ENCODE measurements at places on chromosomes 12 and 14. TPM values are rescaled to one million over a fixed set of nuclear protein-coding genes. Genes with fewer than 3 reads are reported as not detected.

The RBMS2 gene
- 11.8 TPM for total RNA-seq

DNA sequence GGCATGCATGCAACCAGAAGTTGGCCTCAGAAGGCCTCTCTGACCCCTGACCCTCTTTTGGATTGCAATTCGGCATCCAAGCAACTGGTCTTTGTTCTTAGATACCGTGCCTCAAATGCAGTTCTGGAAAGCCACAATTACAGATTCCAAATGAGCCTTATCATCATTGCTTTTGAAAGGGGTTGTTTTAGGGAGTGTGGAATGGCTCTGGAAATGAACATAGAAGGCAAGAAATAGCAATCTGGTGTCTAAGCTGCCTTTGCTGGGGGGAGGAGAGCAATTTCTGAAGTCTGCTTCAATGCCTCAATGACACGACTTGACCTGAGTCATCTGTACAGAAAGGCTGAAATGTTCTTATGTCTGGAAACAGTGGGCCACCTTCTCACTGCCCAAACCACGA, 250.1 kb downstream of the NUAK1 start:
- no peak for DNase-seq
- H3K27ac ChIP-seq: no peak overlapping the region
- H3K4me1 ChIP-seq: peaks cover 10% of the 10 kb centered on the region
- H3K27me3 ChIP-seq: no peaks in the 10 kb centered on the region
- H3K36me3 ChIP-seq: no peaks in the 10 kb centered on the region

The CDKL1 gene
- 2.0 TPM for total RNA-seq

The VRTN gene
- 128 TPM for total RNA-seq

- H3K27me3 ChIP-seq: no peaks in the 10 kb centered on the region
- no peak for DNase-seq
- no peak overlapping the region for H3K27ac ChIP-seq
These were observed 54.7 kb downstream of the DAAM1 start for GRCh38 chr14:59243174-59243573.

DNA sequence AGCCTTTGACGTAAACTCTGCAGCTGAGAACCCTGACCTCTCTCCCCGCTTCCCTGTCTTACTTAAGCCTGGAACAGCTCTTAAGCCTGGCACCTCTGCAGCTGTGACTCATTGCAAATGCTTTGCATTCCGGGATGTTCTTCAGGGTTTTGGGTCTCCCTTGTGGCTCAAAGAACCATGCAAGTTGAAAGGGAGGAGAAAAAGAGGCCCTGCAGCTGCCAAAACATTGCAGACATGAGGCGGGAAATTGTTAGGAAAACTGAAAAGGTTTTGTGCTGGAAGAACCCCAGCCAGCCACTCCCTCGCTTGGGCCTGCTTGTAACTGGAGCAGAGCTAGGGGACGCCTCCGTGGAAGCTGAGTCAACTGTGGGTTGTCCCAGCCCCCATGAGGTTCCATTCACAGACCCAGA, 60.2 kb upstream of the FERMT2 start:
- H3K36me3 ChIP-seq: peaks cover 5% of the 10 kb centered on the region
- peaks cover 26% of the 10 kb centered on the region for H3K4me1 ChIP-seq
- H3K4me3 ChIP-seq: no peak overlapping the region
- H3K27ac ChIP-seq: peak overlapping the region; percentile 24
- H3K27me3 ChIP-seq: no peaks in the 10 kb centered on the region
- peak; percentile 22 for DNase-seq

The A2M gene
- 3.4 TPM for total RNA-seq

The NKX2-1 gene
- not detected for total RNA-seq

The L3HYPDH gene
- 14.3 TPM for total RNA-seq

GRCh38 chr14:55381561-55381960, 30.1 kb downstream of the ATG14 start:
- peaks cover 31% of the 10 kb centered on the region for H3K36me3 ChIP-seq
- H3K4me3 ChIP-seq: no peak overlapping the region
- no peaks in the 10 kb centered on the region for H3K4me1 ChIP-seq
- H3K27ac ChIP-seq: no peak overlapping the region
- DNase-seq: no peak

DNA sequence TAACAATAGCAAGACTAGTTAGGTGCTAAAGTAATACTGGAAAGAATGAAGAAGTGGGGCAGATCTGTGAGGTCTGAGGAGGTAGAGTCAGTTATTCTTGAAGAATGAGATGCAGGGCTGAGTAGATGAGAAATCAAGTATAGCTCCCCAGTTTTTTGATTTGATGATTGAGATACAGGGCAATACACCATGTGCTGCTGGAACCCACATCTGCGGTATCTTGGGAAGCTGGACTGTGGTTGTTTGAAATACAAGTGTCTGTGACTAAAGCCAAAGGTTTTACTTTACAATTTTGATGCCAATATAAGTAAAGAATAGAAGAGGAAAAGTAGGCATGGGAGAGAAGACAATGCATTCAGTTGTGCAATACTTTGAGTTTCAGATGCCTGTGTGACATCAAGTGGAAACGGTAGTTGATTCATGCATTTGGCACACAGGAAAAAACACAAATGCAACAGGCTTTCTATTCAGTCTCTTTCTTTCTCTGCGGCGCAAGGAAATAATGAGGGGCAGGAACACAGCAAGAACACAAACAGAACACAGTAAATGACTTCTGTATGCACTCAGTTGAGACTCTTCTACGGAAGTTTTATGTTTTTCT, 190.2 kb upstream of the SLC38A2 start:
- H3K36me3 ChIP-seq: peaks cover 35% of the 10 kb centered on the region
- no peaks in the 10 kb centered on the region for H3K27me3 ChIP-seq
- peak overlapping the region; percentile 11 for H3K27ac ChIP-seq
- H3K4me3 ChIP-seq: no peak overlapping the region

- no peak for DNase-seq
- H3K27ac ChIP-seq: no peak overlapping the region
These were observed 57.9 kb upstream of the TMX1 start for GRCh38 chr14:51182131-51182565.

GRCh38 chr12:90441431-90441830, 513.5 kb downstream of the CCER1 start:
- H3K36me3 ChIP-seq: peaks cover 14% of the 10 kb centered on the region
- H3K27ac ChIP-seq: no peak overlapping the region
- no peak for DNase-seq
- no peaks in the 10 kb centered on the region for H3K4me1 ChIP-seq

The NANOG gene
- 330 TPM for total RNA-seq

The BCL2L14 gene
- 0.87 TPM for total RNA-seq

GRCh38 chr12:75969768-75970167, 61.8 kb downstream of the PHLDA1 start:
- H3K36me3 ChIP-seq: peaks cover 4% of the 10 kb centered on the region
- H3K27ac ChIP-seq: peak overlapping the region; percentile 83
- peaks cover 36% of the 10 kb centered on the region for H3K4me1 ChIP-seq
- peak overlapping the region; percentile 42 for H3K4me3 ChIP-seq
- peak; percentile 44 for DNase-seq

GRCh38 chr12:124505001-124505818, 62.2 kb downstream of the NCOR2 start:
- H3K4me1 ChIP-seq: peaks cover 92% of the 10 kb centered on the region

The FBRSL1 gene
- 129 TPM for total RNA-seq

DNA sequence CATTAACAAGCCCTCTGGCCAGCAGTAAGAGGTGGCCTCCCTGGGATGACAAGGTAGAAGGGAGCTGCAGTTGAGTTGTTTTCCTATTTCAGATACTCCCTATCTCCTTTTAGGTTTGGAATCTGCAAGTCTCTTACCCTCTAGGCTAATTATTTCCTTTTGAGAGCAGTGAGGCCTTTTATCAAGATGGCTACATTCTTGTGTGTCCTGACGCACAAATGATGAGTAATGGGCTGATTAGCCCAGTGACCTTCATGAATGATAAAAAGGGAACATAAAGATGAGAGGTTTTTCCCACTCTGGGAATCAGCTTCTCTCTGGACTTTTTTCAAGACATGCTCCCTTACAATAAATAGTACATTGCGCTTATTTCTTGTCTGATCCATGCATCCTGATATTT, 22.9 kb downstream of the DYRK2 start:
- no peak overlapping the region for H3K4me3 ChIP-seq
- peaks cover 40% of the 10 kb centered on the region for H3K36me3 ChIP-seq
- DNase-seq: no peak
- H3K4me1 ChIP-seq: no peaks in the 10 kb centered on the region
- H3K27me3 ChIP-seq: no peaks in the 10 kb centered on the region

- no peak overlapping the region for H3K27ac ChIP-seq
- DNase-seq: no peak
- no peak overlapping the region for H3K4me3 ChIP-seq
These were observed 36.8 kb upstream of the E2F7 start for GRCh38 chr12:77102123-77102522.

GRCh38 chr12:12008931-12009611, 61.7 kb upstream of the BCL2L14 start:
- H3K27ac ChIP-seq: peak overlapping the region; percentile 85
- H3K4me1 ChIP-seq: peaks cover 49% of the 10 kb centered on the region
- H3K4me3 ChIP-seq: peak overlapping the region; percentile 28
- no peaks in the 10 kb centered on the region for H3K36me3 ChIP-seq
- DNase-seq: peak; percentile 46
- H3K27me3 ChIP-seq: no peaks in the 10 kb centered on the region

The TTC9 gene
- 22.5 TPM for total RNA-seq

DNA sequence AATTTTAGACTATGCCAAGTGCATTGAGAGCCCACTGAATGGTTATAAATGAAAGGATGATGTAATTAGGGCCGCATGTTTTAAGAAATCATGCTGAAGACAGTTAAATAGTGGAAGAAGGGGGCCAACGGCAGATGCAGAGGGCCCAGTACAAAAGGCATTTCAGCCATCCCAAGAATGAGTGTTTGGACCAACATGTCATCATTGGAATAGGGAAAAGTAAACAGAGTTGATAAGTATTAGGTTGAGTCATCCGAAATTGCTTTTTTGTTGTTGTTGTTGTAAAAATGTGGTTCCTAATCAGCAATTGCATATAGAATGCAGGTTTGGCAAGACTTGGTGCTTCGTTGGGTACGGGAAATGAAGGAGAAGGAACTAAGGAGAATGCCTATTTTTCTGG, 29.5 kb downstream of the BMP4 start:
- no peak for DNase-seq
- H3K27me3 ChIP-seq: no peaks in the 10 kb centered on the region
- peaks cover 18% of the 10 kb centered on the region for H3K4me1 ChIP-seq
- H3K4me3 ChIP-seq: no peak overlapping the region
- no peak overlapping the region for H3K27ac ChIP-seq

GRCh38 chr14:23409475-23409874, 1.4 kb upstream of the MYH6 start:
- DNase-seq: no peak
- no peaks in the 10 kb centered on the region for H3K4me1 ChIP-seq
- no peak overlapping the region for H3K27ac ChIP-seq
- no peaks in the 10 kb centered on the region for H3K36me3 ChIP-seq
- peaks cover 21% of the 10 kb centered on the region for H3K27me3 ChIP-seq

- peaks cover 53% of the 10 kb centered on the region for H3K27me3 ChIP-seq
- H3K4me3 ChIP-seq: no peak overlapping the region
- H3K27ac ChIP-seq: no peak overlapping the region
- H3K36me3 ChIP-seq: no peaks in the 10 kb centered on the region
- DNase-seq: no peak
- H3K4me1 ChIP-seq: no peaks in the 10 kb centered on the region
These were observed 98.6 kb downstream of the SLC6A15 start for GRCh38 chr12:84813780-84814663.

DNA sequence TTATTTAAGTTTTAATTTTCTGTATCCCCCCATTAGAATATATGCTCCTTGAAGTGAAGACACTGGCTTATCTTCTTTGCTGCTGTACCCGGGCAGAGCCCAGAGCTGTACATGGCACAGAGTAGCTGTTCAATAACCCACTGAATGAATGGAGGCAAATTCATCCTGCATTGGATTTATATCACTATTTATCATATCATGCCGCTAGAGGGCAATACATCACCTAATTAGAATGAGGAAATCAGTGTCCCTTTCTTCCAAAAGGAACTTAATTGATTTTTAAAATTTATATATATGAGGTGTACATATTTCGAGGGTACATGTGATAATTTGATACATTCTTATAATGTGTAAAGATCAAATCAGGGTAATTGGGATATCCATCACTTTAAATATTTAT, 89.2 kb upstream of the TMEM260 start:
- H3K27me3 ChIP-seq: no peaks in the 10 kb centered on the region
- no peak overlapping the region for H3K4me3 ChIP-seq
- no peak overlapping the region for H3K27ac ChIP-seq
- no peaks in the 10 kb centered on the region for H3K36me3 ChIP-seq

DNA sequence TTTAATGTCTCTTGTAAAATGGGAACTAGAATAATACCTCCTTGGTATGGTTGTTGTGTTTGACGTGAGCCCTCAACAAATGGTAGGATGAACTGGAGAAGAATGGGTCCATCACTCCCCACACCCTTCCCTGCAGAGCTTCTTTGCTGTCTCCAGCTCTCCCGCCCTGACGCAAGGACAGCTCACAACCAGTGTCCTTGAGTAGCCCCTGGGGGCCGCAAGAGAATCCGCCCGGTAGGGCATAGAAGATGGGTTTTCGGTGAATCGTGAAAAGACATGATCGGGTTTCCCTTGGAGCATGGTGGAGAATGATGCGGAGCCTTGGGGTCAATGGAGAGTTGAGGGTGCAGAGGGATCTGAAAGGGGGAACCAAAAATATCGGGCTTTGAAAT, 6.1 kb upstream of the PAX9 start:
- H3K27ac ChIP-seq: no peak overlapping the region
- H3K27me3 ChIP-seq: peaks cover 100% of the 10 kb centered on the region
- peak overlapping the region; percentile 55 for H3K4me3 ChIP-seq
- no peaks in the 10 kb centered on the region for H3K36me3 ChIP-seq
- H3K4me1 ChIP-seq: peaks cover 45% of the 10 kb centered on the region

DNA sequence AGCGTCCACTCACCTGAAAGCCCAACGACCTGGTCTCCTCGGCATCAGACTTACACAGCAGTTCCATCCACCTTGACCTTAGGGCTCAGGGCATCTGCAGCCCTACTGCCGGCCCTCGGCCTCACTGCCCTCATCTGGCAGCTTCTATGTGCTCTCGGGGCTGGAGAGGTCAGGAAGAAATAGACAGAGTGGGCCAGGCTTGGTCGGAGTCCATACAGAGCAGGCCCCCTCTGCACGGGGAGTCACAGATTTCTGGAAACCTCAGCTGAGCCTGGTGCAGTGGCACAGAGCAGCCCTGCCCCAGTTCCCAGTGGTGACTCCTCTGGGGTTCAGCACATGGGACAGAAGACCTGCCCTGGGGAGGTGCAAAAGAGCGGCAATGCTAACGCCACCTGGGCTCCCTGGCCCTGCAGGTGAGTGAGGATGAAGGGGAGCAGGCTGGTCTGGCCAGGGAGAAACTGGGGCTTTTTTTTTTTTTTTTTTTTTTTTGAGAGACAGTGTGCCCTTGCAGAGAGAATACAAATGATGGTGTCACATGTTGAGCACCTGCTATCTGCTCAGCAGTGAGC, 190.1 kb upstream of the PRMT8 start:
- DNase-seq: no peak
- no peak overlapping the region for H3K4me3 ChIP-seq
- no peaks in the 10 kb centered on the region for H3K27me3 ChIP-seq
- H3K4me1 ChIP-seq: peaks cover 12% of the 10 kb centered on the region

The CALCOCO1 gene
- total RNA-seq: 27.0 TPM

The SLC39A5 gene
- total RNA-seq: 0.62 TPM

- H3K36me3 ChIP-seq: peaks cover 3% of the 10 kb centered on the region
- DNase-seq: no peak
- no peaks in the 10 kb centered on the region for H3K4me1 ChIP-seq
- H3K27me3 ChIP-seq: no peaks in the 10 kb centered on the region
- H3K4me3 ChIP-seq: no peak overlapping the region
These were observed 119.3 kb downstream of the SLC35F4 start for GRCh38 chr14:57746563-57746962.

GRCh38 chr12:89344043-89344861, 8.0 kb downstream of the DUSP6 start:
- peaks cover 66% of the 10 kb centered on the region for H3K4me1 ChIP-seq
- H3K27me3 ChIP-seq: peaks cover 3% of the 10 kb centered on the region
- peak overlapping the region; percentile 17 for H3K27ac ChIP-seq
- H3K36me3 ChIP-seq: peaks cover 20% of the 10 kb centered on the region

The DAO gene
- total RNA-seq: 0.17 TPM

The SERPINA5 gene
- total RNA-seq: 2.2 TPM

The NOC4L gene
- 39.6 TPM for total RNA-seq
